ENCODE measurements at places on chromosomes 16 and 17. TPM values are rescaled to one million over a fixed set of nuclear protein-coding genes. Genes with fewer than 3 reads are reported as not detected.

Gene RGS9
- total RNA-seq, result 4.2 TPM

Gene ZNF287
- 34.9 TPM for total RNA-seq

GRCh38 chr16:64450177-64450576 is 671.7 kb downstream of the CDH11 start:
- DNase-seq, result no peak

GRCh38 chr17:4839965-4840892 is 7.1 kb downstream of the MINK1 start:
- DNase-seq, result no peak

GRCh38 chr16:87707097-87707496 is 58.7 kb downstream of the KLHDC4 start:
- DNase-seq, result no peak

DNA sequence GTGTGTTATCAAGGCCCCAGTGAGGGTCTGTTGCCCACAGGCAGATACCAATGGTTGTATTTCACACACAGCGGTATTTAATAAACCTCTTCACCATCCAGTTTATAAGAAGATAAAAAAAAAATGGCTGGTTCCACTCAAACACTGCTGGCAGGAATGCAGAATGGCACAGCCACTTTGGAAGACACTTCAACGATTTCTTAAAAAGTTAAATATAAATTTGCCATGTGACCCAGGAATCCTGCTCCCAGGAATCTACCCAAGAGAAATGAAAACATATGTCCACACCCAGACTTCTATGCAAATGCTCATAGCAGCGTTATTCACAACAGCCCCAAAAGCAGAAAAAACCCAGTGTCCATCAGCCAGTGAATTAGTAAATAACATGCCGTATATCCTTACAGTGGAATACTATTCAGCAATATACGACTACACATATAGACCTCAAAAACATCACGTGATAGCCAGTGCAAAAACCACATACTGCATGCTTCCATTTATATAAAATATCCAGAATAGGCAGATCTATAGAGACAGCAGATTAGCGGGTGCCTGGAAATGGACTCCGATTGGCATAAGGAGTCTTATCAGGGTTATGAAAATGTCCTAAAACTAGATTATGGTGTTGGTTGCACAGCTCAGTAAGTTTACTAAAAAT is 38.7 kb downstream of the XYLT1 start:
- DNase-seq, result no peak

DNA sequence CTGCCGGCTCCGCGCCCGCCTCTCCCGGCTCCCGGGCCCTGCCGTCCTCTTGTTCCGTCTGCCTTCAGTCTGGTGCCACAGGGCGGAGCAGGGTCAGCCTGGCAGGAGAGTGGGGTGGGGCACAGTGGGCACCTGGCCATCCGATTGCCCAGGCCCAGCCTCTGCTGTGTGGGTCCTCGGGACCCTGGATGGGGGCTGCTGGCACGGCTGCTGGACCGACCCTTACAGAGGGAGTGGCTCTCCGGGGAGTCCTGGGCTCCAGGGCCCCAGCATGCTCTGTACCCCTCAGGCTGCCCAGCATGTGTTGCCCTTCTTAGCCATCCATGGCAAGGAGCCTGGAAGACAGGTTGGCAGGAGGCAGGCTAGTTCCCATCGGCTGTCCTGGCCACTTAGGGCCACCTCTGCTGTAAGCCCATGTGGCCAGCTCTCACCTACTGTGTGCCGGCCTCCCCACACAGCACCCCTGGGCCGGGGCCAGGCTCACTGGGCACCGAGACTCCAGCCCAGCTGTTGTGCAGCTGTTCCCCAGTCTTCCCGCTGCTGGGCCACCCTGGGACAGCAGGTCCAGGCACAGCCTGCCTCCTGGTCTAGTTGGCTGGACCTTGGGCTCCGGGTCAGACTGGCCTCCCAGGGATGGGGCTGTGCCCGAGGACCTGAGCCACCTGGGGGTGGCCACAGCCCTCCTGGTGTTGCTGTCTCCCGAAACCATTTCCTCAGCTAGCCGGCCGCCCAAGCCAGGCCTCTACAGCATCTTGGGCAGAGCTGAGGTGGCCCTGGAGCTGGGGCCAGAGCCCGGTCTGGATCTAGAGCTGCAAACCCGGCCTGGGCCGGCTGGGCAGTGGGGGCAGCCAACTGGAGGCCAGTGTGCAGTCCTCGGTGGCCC is 24.9 kb downstream of the BAHCC1 start:
- DNase-seq, result no peak

DNA sequence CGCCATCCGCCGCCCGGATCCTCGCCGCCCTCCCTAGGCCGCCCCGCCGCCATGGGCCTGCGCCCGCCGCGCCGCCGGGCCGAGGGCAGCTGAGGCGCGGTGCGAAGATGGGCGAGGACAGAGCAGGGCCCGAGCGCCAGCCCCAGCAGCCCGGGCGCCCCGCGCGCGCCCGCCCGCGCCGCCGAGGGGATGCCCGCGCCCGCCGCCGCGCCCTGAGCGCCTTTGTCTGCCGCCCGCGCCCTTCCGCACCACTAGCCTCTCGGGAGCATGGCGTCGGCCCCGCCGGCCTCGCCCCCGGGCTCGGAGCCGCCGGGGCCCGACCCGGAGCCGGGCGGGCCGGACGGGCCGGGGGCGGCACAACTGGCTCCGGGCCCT is 278 bp downstream of the RAB11FIP3 start:
- no peak for DNase-seq

DNA sequence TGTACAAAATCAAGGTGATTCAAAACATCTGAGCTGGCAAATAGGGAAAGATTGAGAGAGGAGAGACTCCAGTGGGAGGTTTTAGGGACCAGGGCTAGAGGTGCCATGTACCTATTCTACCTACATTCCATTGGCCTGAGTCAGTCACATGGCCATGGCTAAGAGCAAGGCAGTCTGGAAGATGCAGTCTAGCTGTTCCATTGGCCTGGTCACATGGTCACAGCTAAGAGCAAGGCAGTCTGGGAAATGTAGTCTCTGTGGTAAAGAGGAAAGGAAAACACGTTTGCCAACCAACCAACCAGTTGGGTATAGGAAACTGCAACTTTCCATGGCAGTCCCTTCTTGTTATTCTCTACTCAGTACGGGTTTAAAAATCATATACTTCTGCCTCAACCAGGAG is 369.1 kb downstream of the XYLT1 start:
- DNase-seq, result no peak

GRCh38 chr16:69112285-69113129 is 7.1 kb downstream of the HAS3 start:
- DNase-seq, result no peak

- DNase-seq, result no peak
Observed at GRCh38 chr16:85759631-85760419, 8.9 kb upstream of the C16orf74 start.

Data from occipital lobe (tissue), 3 donors.